ENCODE measurements at places on chromosomes 13 and 19.

DNA sequence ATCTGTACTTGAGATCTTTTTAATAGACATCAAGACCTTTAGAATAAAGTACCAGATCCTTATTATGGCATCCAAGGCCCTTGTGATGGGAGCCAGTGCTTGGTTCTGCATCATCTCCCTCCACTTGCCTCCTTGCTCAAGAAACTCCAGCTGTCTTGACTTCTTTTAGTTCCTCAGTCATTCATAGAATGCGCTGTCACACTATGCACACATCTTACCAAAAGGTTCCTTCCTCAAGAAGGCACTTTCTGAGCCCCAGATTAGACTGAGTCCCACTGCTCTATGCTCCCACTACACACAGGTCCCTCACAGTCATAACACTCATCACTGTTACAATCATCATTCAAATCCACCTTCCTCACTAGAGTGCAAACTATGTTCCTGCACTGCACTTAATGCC is 57.8 kb upstream of the ITM2B start:
- no peak for DNase-seq

GRCh38 chr19:10228920-10229319 is 2.2 kb downstream of the S1PR2 start:
- no peak for DNase-seq

DNA sequence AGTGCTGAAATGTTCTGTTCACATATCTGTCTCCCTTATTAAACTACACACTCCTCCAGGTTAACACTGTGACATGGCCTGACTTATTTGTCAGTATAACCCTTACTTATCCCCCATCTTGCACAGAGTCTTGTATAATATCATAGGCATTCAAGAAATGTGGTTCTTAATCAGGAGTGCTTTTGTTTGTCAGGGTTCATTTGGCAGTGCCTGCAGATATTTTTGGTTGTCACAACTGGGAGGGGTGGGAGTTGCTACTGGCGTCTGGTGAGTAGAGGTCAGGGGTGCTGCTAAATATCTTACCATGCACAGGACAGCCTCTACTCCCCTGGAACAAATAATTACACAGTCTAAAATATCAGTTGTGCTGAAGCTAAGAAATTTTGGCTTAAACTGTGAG is 20.4 kb upstream of the OBI1 start:
- DNase-seq, result no peak

DNA sequence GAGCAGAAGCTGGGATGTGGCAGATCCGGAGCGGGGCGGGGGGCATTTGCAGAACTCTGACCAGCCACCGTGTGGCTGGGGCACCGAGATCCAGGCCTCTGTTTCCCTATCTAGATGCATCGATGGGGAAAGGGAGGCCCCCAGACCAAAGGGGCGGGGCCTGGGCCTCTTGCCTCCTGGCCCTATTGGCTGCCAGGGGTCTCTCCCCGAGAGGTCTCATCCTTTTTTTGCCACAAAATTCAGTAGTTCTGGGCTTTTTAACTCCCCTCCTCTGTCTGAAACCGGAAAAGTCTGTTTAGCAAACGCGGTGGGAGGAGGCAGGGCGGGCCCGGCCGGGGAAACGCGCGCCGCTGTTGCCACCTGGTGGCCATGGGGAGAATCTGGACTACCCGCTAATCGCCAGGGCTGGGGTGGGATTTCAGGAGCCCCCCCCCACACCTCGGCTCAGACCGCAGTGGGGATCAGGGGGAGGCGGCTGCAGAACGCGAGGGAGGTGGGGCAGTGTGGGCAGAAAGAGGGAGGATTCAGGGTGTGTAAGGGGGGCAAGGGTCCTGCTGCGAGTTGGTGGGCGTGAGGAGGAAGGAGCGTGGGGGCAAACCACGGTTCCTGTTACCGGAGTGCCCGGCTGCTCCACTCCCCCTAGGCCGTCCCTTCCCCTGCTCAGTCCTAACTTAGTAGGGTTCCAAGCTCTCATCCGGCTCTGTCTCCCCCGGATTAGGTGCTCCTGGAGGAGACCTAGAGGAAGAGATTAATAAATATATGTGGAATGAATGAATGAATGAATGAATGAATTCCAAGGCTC is 28.3 kb downstream of the IL12RB1 start:
- peak; percentile 81 for DNase-seq

- no peak for DNase-seq
Measured at GRCh38 chr19:18713550-18714117, 30.2 kb downstream of the CRTC1 start.

- peak; percentile 91 for DNase-seq
Measured at GRCh38 chr19:49817964-49818648, at the start of gene MED25. TSS of gene MED25 (plus strand) at chr19:49818289. CDS start at chr19:49818342, 53 bp downstream.

GRCh38 chr13:42137856-42138537 is 89.5 kb downstream of the DGKH start:
- no peak for DNase-seq

DNA sequence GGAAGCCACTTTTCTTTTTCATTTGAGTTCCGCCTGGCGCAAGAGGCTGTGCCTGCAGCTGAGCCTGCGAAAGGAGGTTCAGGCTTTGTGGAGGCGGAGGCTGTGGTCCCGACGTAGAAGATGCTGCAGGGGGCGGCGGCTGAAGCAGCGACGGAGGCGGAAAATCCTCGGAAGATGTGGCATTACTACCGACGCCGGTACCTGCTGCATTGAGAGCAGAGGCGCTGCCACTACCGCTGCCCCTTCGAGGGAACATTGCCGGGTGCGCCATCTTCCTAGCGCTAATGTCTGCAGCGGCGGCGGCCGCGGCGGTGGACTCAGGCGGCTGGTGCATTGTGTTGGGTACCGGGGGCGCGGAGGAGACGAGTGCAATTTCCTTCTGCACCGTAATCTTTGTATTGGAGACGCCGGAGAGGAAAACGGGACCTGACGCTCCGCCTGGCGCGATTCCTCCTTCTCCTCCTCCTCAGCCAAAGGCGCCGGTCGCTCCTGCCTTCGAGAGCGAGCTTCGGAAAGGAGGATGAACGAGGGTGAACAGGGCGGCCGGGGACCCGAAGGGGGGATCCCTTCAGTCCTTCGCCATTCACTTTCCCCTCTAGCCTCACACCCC is at the start of gene TSC22D1:
TSS of gene TSC22D1 (minus strand) at position 590 of the 610 bp plus-strand sequence. CDS start at position 334, 256 bp downstream.
- peak; percentile 46 for DNase-seq

GRCh38 chr13:93535251-93535650 is 308.6 kb downstream of the GPC6 start:
- no peak for DNase-seq

DNA sequence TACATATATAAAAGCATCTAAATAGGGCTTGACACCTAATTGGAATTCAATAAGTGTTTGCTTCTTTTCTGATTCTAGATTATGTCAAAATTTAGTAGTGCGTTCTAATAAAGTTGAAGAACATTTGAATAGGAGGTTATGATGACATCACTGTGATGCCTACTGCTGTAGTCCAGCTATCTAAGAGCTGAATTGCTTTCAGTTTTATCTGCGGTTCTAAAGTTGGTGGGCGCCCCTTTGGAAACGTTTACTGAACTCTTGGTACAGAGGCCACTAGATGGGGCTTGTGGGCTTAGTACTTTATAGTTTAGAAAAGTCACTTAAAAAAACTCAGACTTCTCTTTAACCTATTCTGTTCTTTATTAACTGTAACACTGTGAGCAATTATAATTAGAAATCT is 776.9 kb downstream of the GPC5 start:
- no peak for DNase-seq

GRCh38 chr19:20482721-20483120 is 82.9 kb downstream of the ZNF737 start:
- no peak for DNase-seq

DNA sequence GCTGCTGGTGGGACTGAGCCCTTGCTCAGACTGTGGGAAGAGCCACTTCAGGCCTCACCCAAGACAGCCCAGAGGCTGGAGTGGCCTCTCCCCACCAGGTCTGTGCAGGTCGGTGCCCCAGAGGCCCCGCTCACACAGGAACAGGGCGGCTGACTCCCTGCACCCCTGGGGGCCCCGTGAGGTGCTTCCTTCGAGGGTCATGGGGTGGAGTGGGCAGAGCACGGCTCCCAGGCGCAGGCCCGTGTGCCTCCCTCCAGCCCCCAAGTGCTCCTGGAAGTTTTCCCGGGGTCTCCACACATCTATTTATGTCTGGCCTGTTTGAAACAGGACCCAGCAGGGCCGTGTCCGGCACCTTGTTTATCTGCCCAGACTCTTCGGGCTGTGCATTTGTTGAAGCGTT is 9.5 kb upstream of the TMEM255B start:
- DNase-seq, result no peak

DNA sequence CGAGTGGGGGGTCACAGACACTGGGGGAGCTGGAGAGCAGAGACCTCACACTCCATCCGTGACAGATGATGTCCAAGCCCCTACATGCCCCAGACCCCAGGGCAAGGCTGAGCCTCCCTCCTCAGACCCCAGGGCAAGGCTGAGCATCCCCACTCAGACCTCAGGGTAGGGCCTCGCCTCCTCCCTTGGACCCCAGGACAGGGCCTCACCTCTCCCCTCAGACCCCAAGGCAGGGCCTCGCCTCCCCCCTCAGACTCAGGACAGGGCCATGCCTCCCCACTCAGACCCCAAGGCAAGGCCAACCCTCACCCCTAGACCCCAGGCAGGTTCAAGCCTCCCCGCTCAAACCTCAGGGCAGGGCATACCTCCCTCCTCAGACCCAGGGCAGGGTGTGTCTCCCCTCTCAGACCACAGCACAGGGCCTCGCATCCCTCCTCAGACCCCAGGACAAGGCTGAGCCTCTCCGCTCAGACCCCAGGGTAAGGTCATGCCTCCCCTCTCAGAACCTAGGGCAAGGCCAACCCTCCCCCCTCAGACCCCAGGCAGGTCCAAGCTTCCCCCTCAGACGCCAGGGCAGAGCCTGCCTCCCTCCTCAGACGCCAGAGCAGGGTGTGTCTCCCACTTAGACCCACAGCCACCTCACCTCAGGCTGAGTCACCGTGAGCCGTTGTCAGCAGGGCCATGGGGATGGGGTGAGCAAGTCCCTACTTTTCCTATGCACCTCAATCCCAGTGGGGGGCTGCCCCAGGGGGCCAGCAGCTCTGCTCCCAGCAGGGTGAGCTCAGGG is 1.7 kb upstream of the S1PR4 start:
- DNase-seq, result no peak

DNA sequence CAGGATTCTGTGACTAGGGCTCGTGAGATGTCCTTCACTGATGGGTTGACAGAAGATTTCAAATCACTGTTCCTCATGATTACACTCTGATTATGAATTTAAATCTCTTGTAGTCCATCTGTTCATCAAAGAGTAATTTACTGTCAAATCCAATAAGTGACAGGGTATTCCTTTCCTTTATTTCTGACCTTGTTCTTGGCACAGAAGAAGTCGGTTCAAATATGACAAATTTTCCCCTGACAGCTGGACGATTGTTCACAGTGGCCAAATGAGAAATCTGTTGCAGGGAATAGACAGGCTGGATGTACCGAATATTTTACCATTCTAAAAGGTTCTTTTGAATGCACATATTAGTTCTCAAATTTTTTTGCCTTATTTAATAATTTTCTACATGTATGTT is 767.3 kb upstream of the GPC6 start:
- DNase-seq, result no peak

Measured in activated B cell treated with CpG ODN at 0.5 μM for 24 hours (primary cell).